ENCODE measurements at places on chromosomes 1 and 21.

GRCh38 chr21:27840262-27840661 is 873.4 kb upstream of the ADAMTS5 start:
- no peak for DNase-seq

DNA sequence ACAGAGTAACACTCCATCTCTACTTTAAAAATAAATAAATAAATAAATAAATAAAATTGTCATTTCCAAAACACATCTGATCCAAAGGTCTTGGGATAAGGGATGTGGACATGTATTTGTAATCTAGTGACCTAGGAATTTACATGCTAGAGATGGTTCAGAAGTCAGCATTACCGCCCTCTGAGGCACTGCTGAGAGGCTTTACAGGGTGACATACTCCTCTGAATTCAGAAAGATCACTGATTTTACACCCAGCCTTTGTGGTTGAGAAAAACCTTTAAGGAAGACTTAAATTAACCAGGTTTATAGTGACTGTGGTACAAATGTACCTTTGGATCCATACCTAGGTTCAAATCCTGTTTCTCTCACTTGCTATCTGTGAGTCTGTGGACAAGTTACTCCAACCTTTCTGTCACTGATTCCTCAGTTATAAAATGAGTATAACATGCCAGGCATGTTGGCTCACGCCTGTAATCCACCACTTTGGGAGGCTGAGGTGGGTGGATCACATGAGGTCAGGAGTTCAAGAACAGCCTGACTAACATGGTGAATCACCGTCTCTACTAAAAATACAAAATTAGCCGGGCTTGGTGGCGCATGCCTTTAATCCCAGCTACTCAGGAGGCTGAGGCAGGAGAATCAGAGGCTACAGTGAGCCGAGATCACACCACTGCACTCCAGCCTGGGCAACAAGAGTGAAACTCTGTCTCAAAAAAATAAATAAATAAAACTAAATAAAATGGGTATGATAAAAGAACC is 20.1 kb downstream of the OSBPL9 start:
- no peak for DNase-seq

- no peak for DNase-seq
Measured at GRCh38 chr1:151132335-151133017, 14.0 kb downstream of the SEMA6C start.

GRCh38 chr21:41770901-41771624 is 4.2 kb upstream of the RIPK4 start:
- no peak for DNase-seq

- DNase-seq: no peak
Measured at GRCh38 chr1:244557565-244557964, 95.4 kb upstream of the DESI2 start.

- DNase-seq: no peak
Measured at GRCh38 chr1:13541435-13542215, 27.8 kb upstream of the LRRC38 start.

GRCh38 chr1:183272390-183272848 is 86.4 kb downstream of the LAMC2 start:
- DNase-seq: no peak

GRCh38 chr1:220892997-220893700 is 13.9 kb downstream of the HLX start:
- DNase-seq: no peak

DNA sequence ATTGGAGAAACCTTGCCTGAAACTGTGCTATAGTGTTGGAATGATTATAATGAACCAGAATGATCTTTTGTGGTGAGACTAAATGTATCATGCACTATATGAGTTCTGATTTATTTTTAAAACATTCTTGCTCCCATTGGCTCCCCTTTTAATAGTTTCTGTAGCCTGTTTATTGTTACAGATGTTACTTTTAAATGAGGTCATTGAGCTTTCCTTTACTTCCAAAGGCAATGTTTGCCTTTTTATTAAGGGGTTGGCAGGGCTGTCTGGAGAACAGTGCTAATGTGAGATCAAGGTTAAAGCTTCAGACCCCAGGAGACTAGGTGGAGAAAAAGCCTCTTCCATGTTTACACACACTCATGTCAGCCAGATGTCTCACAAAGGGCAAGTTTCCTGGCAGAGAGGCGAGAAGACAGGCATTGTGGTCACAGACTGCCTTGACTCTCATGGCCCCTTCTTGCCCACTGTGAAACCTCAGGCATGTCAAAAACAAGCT is 120.6 kb upstream of the RAVER2 start:
- no peak for DNase-seq

- no peak for DNase-seq
Measured at GRCh38 chr1:174971902-174972301, 27.8 kb upstream of the CACYBP start.

DNA sequence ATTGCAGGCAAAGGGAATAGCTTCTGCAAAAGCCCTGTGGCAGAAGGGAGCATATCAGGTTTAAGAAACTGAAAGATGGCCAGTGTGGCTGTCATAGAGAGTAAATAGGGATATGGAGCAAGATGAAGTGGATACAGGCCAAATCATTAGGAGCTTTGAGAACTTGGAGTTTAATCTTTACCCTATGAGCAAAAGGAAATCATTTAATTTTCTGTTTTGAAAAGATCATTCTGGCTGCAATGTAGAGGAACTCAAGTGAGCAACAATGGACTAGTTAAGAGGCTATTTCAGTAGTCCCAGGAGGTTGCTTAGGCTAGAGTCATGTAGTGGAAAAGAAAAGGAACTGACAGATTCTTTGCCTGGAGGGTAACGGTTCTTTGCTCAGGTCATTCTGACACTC is 47.2 kb downstream of the RAP1A start:
- no peak for DNase-seq

GRCh38 chr1:64161357-64161941 is 42.0 kb upstream of the UBE2U start:
- DNase-seq: no peak

Data from activated CD8-positive, alpha-beta memory T cell treated with anti-CD3 and anti-CD28 coated beads for 48 hours (primary cell).